ENCODE measurements at places on chromosomes 4 and X.

- no peak for DNase-seq
These were observed 60.8 kb downstream of the REPS2 start for GRCh38 chrX:17007134-17007768.

GRCh38 chr4:84792366-84793301, 173.9 kb downstream of the WDFY3 start:
- DNase-seq, result no peak

GRCh38 chrX:19673375-19674040, 158.2 kb upstream of the MAP3K15 start:
- no peak for DNase-seq

- DNase-seq, result no peak
These were observed 408.4 kb upstream of the EMCN start for GRCh38 chr4:100926039-100926717.

DNA sequence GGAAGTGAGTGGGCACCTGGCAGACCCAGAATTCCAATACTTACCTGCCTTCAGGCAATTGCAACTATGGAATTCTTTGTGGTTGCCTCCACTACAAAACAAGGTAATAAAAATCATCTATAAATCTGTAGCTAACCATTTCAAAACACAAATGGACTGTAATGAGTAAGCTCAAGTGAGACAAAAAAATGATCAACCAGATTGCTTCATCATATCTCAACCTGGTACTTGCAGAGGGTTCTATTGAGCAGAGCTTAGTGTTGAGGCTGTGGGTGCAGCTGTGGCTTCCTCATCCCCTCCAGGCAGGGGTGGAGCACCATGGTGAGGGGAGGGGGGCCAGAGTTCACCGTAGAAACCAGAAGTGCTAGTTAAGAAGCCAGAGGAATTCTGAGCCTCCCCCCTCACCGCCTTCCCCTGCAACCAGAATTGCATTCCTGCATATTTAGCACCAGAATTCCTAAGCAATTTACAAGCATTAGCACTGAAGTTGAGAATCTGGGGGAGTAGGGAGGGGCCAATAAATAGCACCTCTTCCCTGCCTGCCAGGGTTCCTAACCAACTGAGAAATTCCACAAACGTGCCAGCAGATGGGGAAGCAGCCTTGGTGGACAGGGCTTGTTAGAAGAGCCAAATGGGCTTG, 11.5 kb downstream of the CTAG1A start:
- no peak for DNase-seq

DNA sequence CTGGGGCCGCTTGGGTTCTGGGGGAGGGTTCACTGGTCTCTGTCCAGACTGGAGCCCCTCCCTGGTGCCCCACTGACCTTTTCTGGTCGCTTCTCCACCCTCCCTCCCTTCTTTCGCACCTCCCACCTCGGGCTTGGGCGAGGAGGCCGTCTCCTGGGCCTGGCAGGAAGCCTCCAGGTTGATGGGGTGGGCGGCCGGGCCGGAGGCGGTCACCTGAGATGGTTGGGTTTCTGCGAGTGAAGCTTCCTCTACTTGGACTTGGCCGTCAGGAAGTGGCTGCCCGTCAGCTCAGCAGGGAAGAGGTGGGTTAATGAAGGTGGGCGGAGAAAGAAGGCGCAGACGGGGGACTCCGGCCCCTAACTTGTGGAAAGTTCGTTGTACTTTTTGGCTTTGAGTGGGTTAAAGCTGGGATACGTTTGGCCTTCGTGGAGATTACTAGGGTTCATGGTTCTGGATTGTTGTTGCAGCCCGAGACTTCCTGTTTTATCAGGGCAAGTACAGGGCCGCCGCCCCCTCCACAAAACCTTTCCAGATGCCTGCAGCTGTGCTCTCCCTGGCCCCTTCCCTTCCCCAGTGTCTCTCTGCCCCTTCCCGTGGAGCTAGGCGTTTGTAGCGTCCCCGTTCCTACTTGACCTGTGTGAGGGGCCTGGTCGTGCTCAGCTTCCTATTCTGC, 1.2 kb downstream of the AKAP17A start:
- no peak for DNase-seq
